ENCODE measurements at places on chromosomes 12 and 14. TPM values are rescaled to one million over a fixed set of nuclear protein-coding genes. Genes with fewer than 3 reads are reported as not detected.

DNA sequence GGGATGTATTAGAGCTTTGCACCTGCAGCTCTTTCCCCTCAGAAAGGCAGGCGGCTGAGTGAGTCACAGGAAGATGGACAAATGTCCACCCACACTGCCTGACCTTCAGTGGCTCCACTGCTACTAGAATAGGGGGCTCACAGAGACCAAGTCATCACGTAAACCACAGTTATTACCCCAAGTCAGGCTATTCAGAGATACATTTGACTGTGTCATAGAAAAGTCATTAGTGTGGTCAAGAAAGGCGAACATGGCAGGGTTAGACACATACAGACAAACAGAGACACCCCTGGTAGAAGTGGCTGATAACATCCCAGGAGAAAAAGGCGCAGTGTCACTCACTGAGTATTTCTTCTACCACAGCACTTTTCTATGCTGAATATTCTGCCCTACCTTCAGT lies 36.0 kb downstream of the GCH1 start:
- H3K36me3 ChIP-seq: no peaks in the 10 kb centered on the region
- no peak overlapping the region for H3K27ac ChIP-seq
- H3K27me3 ChIP-seq: no peaks in the 10 kb centered on the region

- H3K27me3 ChIP-seq: no peaks in the 10 kb centered on the region
- H3K36me3 ChIP-seq: no peaks in the 10 kb centered on the region
- peaks cover 65% of the 10 kb centered on the region for H3K4me1 ChIP-seq
- H3K27ac ChIP-seq: no peak overlapping the region
- no peak for DNase-seq
- no peak overlapping the region for H3K4me3 ChIP-seq
These were observed 115.2 kb downstream of the PRICKLE1 start for GRCh38 chr12:42474391-42474790.

DNA sequence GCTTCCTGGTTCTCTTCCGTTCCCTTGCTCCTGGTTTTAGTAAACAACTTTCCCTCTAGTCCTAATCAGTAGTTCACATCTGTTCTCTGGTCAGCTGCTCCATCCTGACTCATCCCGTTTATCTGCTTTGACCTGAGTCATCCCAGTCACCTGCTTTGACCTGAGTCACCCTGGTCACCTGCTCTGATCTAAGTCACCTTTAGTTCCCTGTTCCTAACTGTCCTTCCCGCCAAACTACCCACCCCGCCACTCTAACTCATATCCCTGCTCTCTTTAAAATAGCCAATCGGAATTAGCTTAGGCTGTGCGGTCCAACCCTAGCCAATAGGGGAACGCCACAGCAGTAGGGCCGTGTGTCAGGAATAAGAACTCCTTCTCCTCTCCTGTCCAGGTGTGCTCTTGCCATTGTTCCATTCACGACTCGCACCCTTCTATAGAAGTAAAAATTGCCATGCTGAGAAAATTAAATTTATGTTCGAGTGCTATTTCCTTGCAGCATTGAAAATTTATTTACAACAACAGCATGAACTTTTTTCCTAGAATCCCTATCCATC lies 3.1 kb upstream of the ANKRD33 start:
- no peaks in the 10 kb centered on the region for H3K27me3 ChIP-seq
- DNase-seq: no peak
- no peak overlapping the region for H3K4me3 ChIP-seq

DNA sequence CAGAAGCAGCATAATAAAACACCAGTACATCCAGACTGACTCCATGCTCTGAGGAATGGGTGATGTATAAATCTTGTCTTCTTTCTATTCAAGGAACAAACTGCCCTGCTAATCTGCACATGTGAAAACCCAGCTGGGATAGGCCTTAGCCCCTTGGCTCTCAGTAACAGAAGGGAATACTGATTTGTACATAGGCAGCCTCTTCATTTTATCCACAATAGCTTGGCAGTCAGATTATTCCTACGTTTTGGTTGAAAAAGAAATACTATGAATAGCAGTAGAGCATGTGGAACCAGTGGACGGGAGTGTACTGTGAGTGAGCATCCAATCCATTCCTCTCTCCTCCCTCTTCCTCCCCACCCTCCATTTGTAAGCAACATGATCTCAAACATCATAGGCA lies 113.5 kb upstream of the ARHGAP5 start:
- H3K27me3 ChIP-seq: no peaks in the 10 kb centered on the region
- H3K27ac ChIP-seq: no peak overlapping the region
- DNase-seq: no peak
- no peaks in the 10 kb centered on the region for H3K36me3 ChIP-seq
- peaks cover 27% of the 10 kb centered on the region for H3K4me1 ChIP-seq

PYGL gene
- 4.1 TPM for total RNA-seq

- H3K27ac ChIP-seq: no peak overlapping the region
- peaks cover 45% of the 10 kb centered on the region for H3K36me3 ChIP-seq
- H3K27me3 ChIP-seq: no peaks in the 10 kb centered on the region
- no peak overlapping the region for H3K4me3 ChIP-seq
- no peak for DNase-seq
These were observed 8.1 kb downstream of the LETMD1 start for GRCh38 chr12:51056242-51056641.

GRCh38 chr14:25396128-25396527 lies 346.2 kb upstream of the STXBP6 start:
- H3K27ac ChIP-seq: no peak overlapping the region
- H3K27me3 ChIP-seq: no peaks in the 10 kb centered on the region
- no peaks in the 10 kb centered on the region for H3K4me1 ChIP-seq
- H3K4me3 ChIP-seq: no peak overlapping the region
- DNase-seq: no peak

CCDC38 gene
- total RNA-seq: 0.20 TPM

DNA sequence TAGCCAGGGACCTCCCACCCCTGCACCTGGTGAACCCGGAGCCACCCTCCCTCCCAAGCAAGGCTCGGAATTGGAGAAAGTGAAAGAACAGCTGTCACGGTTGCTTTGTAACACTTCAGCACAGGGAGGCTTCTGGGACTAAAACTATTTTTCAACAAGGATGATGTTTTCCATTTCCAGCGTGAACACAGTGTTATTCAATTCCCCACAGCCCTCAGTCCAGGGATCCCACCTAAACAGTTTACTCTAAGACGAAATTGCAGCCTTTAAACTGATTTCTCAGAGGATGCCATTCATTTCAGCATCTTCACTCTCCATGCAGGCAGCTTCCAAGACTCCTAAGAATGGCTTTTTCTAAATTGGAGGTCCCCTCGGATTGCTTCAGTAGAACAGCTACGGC lies 229.2 kb downstream of the SLC15A4 start:
- no peaks in the 10 kb centered on the region for H3K4me1 ChIP-seq
- DNase-seq: no peak
- no peaks in the 10 kb centered on the region for H3K27me3 ChIP-seq

GRCh38 chr14:105146181-105146975 lies 22.2 kb downstream of the JAG2 start:
- no peaks in the 10 kb centered on the region for H3K4me1 ChIP-seq
- H3K36me3 ChIP-seq: peaks cover 8% of the 10 kb centered on the region
- H3K27me3 ChIP-seq: no peaks in the 10 kb centered on the region
- H3K4me3 ChIP-seq: no peak overlapping the region
- no peak overlapping the region for H3K27ac ChIP-seq

DHRS2 gene
- not detected for total RNA-seq

GRCh38 chr14:80211153-80212022 lies at the start of gene DIO2:
Gene DIO2, minus strand, starts transcription at chr14:80211504. Its CDS starts 32 bp downstream, at chr14:80211472.
- no peaks in the 10 kb centered on the region for H3K36me3 ChIP-seq
- peak; percentile 54 for DNase-seq
- H3K27ac ChIP-seq: peak within 1 kb of the TSS; percentile 63
- peak within 1 kb of the TSS; percentile 51 for H3K4me3 ChIP-seq

SRRM4 gene
- total RNA-seq: 0.12 TPM

DNA sequence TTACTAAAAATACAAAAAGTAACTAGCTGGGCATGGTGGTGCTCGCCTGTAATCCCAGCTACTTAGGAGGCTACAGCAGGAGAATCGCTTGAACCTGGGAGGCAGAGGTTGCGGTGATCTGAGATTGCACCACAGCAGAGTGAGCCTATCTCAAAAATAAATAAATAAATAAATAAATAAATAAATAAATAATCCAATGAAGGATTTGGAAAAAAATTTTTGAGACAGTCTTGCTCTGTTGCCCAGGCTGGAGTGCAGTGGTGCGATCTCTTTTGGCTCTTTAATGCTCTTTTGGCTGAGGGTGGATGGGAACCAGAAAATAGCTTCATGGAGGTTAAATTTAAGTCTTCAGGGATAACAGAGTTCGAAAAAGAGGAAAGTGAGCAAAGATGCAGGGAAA lies 11.7 kb downstream of the ATP5MC2 start:
- no peak overlapping the region for H3K4me3 ChIP-seq
- H3K36me3 ChIP-seq: peaks cover 24% of the 10 kb centered on the region
- no peak overlapping the region for H3K27ac ChIP-seq

PLEKHA5 gene
- total RNA-seq: 68.6 TPM

DNA sequence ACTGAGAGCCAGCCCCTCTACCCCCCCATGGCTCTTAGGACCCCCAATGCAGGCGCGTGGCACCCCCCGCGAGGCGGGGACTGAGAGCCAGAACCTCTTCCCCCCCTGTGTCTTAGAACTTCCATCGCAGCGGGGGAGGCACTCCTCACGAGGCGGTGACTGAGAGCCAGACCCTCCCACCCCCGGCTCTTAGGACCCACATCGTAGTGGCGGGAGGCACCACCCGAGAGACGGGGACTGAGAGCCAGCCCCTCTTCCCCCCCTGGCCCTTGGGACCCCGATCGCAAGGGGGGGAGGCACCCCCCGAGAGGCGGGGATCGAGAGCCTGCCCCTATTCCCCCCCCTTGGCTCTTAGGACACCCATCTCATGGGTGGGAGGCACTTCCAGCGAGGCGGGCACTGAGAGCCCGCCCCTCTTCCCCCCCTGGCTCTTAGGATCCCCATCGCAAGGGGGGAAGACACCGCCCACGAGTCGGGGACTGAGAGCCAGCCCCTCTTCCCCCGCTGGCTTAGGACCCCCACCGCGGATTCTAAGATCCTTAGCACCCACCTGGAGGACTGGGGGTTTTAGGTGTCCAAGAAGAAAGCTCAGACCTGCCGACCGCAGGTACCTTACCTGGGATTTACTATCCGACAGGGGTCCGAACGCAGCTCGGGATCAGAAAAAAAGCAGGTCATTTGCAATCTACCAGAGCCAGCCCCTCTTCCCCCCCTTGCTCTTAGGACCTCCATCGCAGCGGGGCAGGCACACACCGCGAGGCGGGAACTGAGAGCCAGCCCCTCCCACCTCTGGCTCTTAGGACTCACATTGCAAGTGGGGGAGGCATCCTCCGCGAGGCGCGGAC lies 44.9 kb downstream of the DDX11 start:
- H3K4me1 ChIP-seq: no peaks in the 10 kb centered on the region
- H3K36me3 ChIP-seq: no peaks in the 10 kb centered on the region
- no peak for DNase-seq
- no peak overlapping the region for H3K27ac ChIP-seq
- H3K27me3 ChIP-seq: peaks cover 23% of the 10 kb centered on the region
- H3K4me3 ChIP-seq: no peak overlapping the region

DNA sequence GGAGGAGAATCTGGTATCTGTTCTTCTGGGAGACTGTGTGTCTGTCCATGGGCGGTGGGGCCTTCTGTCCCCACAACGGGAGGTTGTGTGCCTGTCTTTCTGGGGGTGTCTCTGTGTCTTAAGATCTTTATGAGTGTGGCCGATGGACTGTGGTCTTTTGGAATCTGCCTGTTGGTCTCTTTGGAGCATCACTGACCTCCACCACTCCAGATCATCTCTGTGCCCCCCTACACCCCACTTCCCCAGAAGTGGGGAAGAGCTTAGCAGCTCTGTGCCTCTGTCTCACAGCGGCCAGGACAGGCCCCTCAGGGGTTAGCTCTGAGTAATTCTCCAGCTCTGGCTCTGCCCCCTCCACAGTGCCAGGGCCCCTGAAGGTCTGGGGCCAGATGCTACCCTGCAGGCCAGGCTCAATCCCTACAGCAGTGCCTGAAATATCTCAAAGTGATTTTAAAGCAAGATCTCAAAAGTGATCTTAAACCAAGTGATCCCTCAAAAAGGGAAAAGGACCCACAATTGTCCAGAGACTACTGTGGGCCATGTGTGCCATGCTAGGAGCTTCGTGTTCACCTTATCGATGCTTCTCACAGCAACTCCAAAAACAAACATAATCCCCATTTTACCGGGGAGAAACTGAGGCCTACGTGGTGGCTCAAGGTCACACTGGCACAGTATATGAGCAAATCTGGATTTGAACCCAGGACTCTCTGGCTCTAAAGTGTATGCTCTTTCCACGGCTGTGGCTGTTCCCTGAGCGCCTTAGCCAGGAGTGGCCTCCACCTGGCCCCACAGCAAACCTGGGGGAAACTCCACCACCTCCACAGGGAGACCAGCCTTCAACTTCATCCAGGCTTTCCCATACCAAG lies 26.0 kb upstream of the KRT78 start:
- peaks cover 28% of the 10 kb centered on the region for H3K4me1 ChIP-seq
- no peaks in the 10 kb centered on the region for H3K36me3 ChIP-seq
- peak overlapping the region; percentile 52 for H3K4me3 ChIP-seq
- DNase-seq: no peak
- H3K27ac ChIP-seq: peak overlapping the region; percentile 58

GPR84 gene
- total RNA-seq: not detected

MIP gene
- total RNA-seq: 0.28 TPM

GRCh38 chr14:24734917-24735500 lies 101.0 kb upstream of the GZMB start:
- H3K36me3 ChIP-seq: no peaks in the 10 kb centered on the region
- H3K4me1 ChIP-seq: no peaks in the 10 kb centered on the region
- no peak overlapping the region for H3K4me3 ChIP-seq

GRCh38 chr12:109488051-109488665 lies 10.7 kb downstream of the UBE3B start:
- peaks cover 100% of the 10 kb centered on the region for H3K36me3 ChIP-seq
- H3K4me1 ChIP-seq: no peaks in the 10 kb centered on the region
- no peak overlapping the region for H3K4me3 ChIP-seq
- H3K27me3 ChIP-seq: no peaks in the 10 kb centered on the region

DNA sequence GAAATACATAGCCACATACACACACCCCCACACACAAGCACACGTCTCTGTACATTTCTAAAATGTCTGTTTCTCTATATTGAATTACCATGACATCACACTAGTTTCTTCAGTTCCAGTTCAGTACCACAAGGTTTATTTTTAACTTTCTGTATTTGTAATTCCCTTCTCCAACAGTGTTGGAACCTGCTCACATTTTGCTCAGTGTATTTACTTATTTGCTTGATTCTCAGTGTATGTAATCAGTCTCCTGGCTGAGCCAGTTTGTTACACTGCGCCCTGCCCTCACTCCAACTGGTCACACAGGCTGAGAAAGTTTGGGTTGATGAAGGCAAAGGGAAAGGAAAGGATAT lies 67.1 kb downstream of the MON2 start:
- H3K27me3 ChIP-seq: no peaks in the 10 kb centered on the region
- no peak overlapping the region for H3K27ac ChIP-seq
- no peak overlapping the region for H3K4me3 ChIP-seq

A2M gene
- 385 TPM for total RNA-seq

All from heart left ventricle (tissue), 16 donors.